ENCODE measurements at places on chromosomes 3 and 15.

DNA sequence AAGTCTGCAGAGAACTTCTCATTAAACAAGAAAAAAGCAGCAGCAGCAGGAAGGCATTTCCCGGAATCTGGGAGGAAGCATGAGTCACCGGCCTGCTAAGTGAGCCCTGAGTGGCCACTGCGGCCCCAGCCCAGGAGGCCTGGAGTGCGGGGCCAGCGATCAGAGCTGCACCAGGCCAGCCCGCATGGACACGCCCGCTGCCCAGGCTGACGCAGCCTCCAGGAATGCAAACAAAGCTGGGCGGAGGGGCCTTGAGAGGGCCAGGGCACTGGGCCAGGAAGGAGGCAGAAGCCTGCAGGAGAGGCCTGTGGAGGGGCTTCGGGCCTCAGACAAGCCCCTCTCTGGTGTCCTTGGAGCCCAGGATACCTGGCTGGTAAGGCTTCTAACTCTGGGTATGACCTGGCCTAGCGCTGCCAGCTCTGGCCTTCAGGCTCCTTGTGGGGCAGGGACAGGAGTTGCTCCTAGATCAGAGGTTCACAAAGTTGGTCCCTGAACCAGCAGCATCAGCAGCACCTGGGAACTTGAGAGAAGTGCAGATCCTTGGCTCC lies 101.2 kb downstream of the SMAD6 start:
- no peak for DNase-seq

DNA sequence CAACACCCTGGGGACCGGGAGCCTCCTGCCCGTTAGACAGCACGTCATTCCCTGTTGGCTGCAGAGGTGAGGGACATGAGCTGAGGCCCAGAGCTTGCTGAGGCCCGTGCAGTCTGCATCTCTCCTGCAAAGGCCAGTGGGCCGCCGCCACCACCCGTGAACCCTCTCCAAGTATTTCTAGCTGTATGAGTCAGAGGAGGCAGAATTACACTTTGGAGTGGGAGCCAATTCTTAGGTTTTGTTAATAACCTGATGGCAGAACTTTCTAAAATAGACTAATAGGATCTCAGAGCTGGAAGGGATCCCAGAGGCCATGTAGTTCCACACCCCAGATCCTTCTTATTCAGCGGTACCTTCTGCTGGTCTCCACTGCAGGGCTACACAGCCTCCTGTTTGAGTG lies 335.2 kb upstream of the CTDSPL start:
- DNase-seq, result no peak

- no peak for DNase-seq
Observed at GRCh38 chr3:127717357-127718244, 44.8 kb downstream of the ABTB1 start.

DNA sequence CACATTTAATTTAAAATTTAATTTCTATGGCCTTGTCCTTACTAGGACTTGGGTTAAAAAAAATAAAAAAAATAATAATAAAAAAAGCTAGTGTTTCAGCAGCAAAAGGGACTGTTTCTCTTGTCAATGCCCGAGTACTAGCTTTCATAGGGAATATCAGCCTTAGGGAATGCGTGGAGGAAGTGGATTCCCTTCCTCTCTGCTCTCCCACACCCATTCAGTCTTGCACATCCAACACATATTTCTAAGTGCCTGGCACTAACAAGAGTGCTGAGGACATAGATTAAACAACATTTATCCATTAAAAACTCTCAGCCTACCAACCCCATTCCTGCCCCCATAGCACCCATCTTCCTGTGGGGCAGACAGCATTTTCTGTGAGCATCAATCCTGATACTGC lies 6.2 kb downstream of the ZNF385D start:
- no peak for DNase-seq

DNA sequence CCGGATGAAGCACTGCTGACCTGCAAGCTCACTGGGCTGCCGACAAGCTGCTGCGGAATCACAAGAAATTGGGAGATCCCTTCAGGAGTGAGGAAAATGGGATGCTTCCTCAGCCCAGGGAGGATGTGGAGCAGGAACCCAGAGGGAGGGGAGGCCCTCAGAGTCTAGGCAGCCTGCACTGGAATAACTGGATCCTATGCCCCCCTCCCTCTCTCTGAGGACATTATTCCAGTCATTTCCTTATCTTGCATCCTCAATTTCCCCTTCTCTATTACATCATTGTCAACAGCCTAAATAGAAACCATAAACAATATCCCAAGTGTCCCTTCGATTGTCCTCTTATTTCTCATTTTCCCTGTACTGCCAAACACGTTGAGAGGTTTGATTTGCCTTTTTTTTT lies 169.0 kb downstream of the OPA1 start:
- DNase-seq, result no peak

- no peak for DNase-seq
Observed at GRCh38 chr3:88403319-88403718, 253.6 kb downstream of the C3orf38 start.

DNA sequence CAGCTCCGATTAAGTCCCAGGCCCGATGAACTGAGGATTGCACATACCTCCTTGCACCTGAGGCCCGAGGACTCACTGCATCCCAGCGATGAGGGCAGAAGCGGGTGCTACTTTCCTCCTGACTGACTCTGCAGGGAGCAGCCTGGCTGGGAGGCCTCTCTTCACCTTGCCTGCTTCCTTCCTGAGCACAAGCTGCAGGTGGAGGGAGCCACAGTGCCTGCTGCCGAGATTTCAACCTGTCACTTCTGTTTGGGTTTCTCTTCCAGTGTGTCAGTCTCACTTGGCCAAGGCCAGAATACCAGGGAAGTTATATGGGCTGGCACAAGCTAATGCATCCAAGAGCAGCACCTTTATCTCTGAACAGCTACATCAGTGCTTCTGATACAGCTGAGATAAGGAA lies 185.4 kb downstream of the NTRK3 start:
- DNase-seq, result no peak

- DNase-seq, result no peak
Observed at GRCh38 chr3:42263354-42264346, 2.3 kb downstream of the CCK start.

DNA sequence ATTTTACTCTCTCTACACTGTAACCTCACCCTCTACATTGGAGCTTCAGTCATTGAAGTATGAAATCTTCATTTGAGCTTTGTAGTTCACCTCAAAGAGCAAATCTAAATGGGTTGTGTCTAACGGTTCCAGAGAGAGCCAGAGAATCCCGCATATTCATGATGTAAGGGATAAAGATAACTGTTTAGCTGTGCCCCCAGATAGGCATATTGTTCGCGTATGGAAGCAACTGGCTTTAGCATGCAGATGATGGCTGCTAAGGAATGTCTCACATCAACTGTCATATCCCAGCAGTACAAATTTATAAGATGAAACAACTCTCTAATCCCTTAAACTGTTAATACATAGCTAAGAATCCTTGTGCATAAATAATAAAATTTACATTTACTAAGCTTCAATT lies 412.7 kb upstream of the ROBO2 start:
- DNase-seq, result no peak

DNA sequence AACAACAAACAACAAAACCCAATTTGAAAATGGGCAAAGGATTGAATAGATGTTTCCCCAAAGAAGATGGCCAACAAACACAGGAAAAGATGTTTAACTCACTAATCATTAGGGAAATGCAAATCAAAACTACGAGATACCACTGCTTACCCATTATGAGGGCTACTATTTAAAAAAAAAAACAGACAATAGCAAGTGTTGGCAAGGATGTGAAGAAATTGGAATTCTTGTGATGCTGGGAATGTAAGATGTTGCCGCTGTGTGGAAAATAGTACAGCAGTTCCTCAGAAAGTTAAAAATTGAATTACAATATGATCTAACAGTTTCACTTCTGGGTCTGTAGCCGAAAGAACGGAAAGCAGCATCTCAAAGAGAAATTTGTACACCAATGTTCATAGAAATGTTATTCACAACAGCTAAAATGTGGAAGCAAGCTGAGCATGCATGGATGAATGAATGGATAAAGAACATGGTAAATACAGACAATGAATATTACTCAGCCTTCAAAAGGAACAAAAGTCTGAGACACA lies 121.9 kb downstream of the CHSY1 start:
- no peak for DNase-seq

- no peak for DNase-seq
Observed at GRCh38 chr3:141321109-141321497, 47.2 kb upstream of the ZBTB38 start.

DNA sequence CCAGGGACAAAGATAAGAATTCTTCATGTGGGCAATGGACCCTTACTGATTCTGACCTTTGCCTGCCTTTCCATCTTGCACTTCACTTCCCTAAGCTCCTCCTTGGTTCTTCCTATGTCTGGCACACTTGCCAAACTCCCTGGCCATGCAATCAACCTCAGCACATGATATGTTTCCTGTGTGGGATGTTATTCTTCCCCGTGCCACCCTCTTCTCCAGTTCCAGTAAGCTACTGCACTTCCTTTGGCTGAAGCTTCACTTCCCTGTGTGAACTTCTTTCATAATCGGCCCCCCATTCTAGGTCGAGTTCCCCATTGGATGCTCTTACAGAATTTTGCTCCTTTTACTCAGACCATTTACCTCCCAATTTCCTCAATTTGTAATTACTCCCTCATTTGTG lies 10.7 kb upstream of the TASOR start:
- no peak for DNase-seq

DNA sequence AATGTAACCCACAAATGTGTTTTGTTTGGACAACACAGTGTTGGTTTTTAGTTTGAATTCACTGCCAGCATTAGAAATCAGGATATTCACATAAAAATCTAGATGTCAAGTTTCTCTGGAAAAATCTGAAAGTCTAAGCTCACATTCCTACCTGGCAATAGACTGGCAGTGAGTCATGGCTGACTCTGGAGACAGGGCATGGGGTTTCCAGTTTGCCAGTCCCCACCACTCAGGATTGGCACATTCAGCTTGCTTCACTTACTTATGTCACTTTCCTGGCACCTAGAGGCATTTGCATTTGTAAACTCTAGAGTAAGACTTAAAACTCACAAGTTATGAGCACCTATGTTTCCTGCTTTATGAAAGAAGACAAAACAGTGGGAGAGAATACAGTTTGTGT lies 19.1 kb upstream of the SEC61A1 start:
- DNase-seq, result no peak

DNA sequence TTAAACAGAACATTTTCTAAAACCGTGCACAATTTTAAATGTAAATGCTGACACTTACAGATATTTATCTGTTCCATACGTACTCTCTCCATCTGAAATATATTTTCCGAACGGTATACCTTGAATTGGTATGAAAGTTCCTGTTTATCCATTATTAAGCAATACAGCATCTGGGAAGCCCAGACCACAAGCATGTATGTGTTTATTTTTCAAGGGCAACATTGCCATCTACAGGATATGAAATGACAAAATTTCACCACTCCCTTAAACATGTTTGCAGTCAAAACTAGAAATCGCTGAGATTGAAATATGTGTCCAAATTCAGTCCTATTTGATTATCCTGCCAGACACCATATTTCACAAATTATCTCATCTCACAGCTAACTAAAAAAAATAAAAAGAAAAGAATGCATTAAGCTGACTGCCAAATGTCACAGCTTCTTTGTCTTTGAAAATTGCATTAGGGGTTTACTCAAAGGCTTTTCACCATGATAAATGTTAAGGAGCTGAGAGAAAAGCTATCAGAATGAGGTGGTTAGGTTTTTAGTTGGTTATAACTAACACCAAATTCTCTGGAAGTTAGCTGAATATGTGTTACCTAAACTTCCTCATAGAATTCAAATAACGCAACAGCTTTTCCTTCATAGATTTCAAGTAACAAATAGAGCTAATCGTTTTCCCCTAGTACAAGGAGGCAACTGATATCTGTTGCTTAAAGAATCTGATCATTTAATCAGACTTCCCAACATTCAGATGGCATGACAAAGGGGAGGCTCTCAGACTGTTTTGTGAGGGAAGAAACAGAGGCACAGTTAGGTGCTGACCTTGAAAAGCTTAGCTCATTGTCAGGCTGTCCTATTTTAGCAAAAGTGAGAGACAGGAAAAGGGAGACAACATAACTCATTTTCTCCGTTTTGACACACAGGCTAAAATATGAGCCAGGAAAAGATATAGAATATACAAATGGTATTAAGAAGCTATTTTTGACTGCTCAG lies 533.1 kb downstream of the TBL1XR1 start:
- no peak for DNase-seq

DNA sequence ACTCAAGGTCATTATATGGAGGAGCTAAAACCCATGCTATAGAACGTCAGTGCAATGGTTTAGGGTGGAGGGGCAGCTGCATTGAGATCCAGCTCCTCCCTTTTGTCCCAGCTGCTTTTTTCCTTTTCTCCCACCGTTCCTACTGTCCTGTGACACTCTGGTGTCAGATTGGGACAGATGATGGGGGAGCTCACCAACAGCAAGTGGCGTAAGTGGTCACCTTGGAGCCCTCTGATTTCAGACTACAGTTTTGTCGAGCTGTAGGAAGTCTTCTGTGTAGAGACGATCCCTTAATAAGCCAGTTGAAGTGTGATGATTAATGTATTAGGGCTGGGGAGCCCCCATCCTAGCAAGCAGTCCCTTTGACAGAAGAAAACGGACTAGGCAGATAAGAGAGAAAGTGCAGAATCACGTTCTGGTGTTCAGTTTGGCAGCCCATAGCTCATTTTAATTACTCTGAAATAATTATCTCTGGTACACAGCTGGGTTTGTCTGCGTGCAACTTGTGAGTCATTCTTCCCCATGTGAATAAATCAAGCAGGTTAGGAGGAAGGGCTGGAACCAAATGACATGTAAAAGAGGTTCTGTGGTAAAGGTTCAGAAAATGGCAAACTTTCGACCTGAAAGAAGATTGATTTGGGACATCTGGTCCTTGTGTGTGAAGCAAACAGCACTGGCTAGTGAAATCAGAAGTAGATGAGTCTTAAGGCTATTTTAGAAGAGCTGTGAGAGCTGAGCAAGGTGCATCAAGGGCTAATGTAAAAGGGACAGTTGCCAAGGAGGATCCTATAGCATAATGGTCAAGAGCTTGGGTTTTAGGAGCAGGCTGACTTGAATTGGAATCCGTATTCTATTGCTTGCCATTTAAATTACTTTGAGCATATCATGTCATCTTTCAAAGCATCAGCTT lies 241.4 kb downstream of the EDEM1 start:
- DNase-seq, result no peak

DNA sequence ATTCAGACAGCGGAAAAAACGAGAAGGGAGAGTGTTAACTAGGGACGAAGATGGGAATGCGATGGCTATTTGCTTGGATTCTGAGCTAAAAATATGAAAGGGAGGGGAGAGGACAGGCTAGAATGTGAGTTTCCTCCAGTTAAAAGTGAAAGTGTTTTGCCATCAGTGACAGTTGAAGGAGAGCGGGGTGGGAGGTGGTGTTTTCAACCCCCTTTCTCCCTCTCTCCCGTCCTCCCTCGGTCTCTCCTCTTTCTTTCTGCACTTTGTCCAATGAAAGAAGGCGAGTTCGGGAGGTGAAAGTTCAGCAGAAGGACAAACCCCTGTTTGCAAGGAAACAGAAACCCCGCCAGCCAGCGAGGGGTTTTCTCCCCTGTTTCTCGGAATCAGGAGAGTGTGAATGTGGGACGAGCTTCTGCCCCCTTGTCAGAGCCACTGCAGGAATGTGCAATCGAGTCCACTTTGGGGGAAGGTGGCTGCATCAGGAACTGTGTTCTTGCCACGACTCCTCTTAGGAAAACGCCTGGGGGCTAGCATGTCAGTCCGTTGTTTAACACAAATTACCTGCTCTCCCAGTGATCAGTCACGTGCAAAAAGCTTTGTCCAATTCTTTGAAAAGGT lies 975 bp upstream of the FOXP1 start:
- no peak for DNase-seq

Data from activated CD4-positive, CD25-positive, alpha-beta regulatory T cell (primary cell).